Psoas muscle (tissue), 8 donors: ENCODE measurements at places on chromosomes 5 and 9. TPM values are rescaled to one million over a fixed set of nuclear protein-coding genes. Genes with fewer than 3 reads are reported as not detected.

GRCh38 chr5:154058055-154059038, 19.6 kb downstream of the MFAP3 start:
- DNase-seq, result no peak

DNA sequence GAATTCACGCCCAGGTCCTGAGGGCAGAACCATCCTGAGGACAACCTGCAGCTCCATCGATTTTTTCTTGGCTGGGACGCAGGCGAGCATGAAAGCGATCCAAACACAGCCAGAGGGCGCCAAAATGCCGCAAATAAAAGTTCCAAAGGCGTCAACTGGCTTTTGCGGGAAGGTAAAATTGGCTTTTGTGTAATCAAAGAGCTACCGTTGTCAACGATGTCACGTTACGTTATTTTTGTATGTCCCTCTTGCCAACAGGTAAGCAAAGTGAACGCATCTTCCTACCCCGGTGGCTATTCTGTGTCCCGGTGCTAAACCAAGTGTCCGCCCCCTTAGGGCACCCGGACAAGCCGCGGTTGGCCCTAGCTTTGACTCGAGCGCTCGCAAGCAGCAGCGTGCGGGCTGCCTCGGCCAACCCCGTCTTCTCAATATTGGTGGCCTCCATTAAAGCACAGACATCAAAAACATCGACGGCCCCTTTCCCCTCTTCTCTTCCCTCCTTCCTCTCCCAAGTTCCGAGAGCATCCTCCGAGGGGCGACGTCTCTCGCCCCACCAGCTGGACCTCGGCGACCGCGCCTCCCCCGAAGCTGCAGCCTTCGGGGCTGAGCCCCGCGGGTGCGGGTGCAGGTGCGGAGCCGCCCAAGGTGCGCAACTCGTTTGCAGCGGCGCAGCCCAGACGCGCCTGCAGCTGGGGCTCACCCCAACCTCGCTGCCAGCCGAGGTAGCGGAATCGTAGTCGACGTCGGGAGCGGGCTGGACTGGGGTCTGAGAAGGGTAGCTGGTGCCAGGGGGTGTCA, 1.1 kb upstream of the BASP1 start:
- DNase-seq, result peak; percentile 78

DNA sequence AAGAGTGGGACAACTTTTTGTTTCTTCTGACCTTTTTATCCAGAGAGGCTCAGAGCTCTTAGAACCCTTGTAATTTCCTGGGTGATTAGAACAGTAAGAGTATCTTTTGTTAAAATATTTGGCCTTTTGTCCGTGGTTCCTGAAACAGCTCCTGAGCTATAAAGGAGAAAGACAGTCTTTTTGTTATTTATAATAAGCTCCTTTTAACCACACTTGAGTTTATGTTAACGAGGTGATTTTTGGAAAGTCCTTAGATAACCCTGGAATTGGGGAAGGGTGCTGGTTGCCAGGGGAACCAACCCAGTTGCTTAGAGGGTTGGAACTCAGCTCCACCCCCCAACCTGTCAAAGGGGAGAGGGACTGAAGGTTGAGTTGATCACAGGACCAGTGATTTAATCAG, 4.8 kb downstream of the ZNF483 start:
- DNase-seq, result no peak

- DNase-seq, result peak; percentile 52
Observed at GRCh38 chr5:93596676-93597490, 13.9 kb downstream of the NR2F1 start.

GRCh38 chr5:176716320-176716719, 69.0 kb downstream of the TSPAN17 start:
- DNase-seq, result no peak

- DNase-seq, result no peak
Observed at GRCh38 chr5:66669086-66669861, 73.1 kb downstream of the MAST4 start.

The BNC2 gene
- 44.1 TPM for total RNA-seq

- peak; percentile 72 for DNase-seq
Observed at GRCh38 chr5:7494481-7495130, 98.7 kb downstream of the ADCY2 start.

GRCh38 chr9:87127543-87127942, 180.2 kb upstream of the GAS1 start:
- DNase-seq, result no peak

The CBY3 gene
- total RNA-seq, result not detected
